NCI-H1048 (cell line): ENCODE measurements at places on chromosomes 16 and 17.

DNA sequence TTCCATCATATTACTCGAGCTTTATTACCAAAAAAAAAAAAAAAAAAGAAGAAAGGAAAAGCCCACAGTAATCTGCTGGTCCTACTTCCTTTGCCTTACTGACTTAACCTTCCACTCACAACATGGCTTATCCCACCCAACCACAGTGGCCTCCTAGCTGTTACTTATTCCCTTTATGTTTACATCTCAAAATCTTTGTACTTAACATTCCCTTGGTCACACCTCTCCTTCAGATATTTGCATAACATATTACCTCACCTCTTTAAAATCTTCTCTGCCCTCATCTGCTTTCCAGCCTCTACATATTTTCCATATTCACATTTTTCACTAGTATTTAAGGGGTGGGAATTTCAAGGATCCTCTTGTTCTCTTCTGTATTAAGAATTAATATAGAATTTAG is 327.0 kb upstream of the TBX2 start:
- no peak for DNase-seq

GRCh38 chr17:82238472-82239201 is 9.8 kb downstream of the SLC16A3 start:
- DNase-seq = no peak

GRCh38 chr17:74768763-74769114 is 7.4 kb downstream of the NAT9 start:
- no peak for DNase-seq

- DNase-seq = no peak
Observed at GRCh38 chr16:16973707-16974591, 496.8 kb downstream of the XYLT1 start.

- DNase-seq = no peak
Observed at GRCh38 chr16:77785373-77785764, 3.0 kb upstream of the VAT1L start.

GRCh38 chr17:12041312-12041711 is 20.6 kb downstream of the MAP2K4 start:
- no peak for DNase-seq

- DNase-seq = no peak
Observed at GRCh38 chr17:19533718-19534561, at the start of gene SLC47A1. TSS of gene SLC47A1 (plus strand) at chr17:19533854. CDS start at chr17:19533940, 86 bp downstream.

GRCh38 chr17:30520436-30520835 is 43.2 kb downstream of the GOSR1 start:
- no peak for DNase-seq

- no peak for DNase-seq
Observed at GRCh38 chr16:82082543-82083244, 47.6 kb downstream of the HSD17B2 start.

- DNase-seq = no peak
Observed at GRCh38 chr16:83682116-83682867, 125.5 kb upstream of the HSBP1 start.

- no peak for DNase-seq
Observed at GRCh38 chr16:3490911-3491629, 4.2 kb downstream of the C16orf90 start.

DNA sequence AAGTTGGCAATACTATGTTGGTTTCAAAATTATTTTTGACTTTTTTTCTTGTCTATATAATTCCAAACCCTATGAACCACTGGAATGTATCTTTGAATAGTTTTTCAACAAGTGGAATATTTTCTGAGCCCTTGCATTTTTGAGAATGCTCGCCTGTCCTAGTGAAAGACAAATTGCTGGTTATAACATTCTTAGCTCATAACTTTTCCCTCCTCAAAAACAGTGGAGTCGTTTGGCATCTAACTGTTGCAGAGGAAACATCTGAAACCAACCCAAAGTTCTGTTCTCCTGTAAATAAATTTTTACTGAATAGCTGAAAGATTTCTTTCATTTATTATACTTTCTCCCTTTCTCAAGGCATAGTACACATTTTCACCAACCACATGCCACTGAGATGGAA is 11.3 kb upstream of the COX10 start:
- no peak for DNase-seq

GRCh38 chr16:87421003-87421912 is 29.1 kb downstream of the MAP1LC3B start:
- DNase-seq = no peak

DNA sequence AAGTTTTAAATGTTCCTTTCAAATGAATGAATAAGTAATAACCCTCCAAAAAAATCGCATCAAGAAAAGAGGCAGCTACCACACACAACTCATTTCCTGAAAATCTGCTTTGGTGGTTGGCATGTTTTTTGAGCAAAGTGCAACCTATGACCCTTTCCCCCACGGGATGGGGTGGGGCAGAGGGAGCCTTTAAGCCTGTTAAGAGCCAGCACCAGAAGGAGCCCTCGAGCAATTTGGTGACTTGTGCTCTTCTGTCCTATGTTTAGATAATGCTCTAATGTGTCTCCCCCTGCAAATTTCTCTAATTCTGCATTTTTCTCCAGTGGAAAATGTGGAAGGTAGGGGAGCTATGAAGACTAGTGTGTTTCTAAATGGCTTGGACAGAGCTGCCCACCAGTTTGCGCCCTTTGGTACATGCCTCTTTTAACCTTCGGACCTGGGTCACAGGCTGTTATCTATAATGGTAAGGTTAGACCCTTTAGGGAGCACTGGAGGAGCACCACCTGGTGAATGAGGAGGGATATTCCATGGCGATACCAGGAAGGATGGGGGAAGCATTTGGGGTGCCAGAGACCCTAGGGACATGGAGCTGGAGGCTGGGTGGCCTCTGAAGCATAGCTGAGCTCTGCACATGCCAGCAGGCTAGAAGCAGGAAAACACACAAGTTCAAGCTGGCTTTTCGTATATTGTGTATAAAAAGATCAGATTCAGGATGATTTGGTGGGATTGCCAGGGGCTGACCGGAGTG is 1.6 kb downstream of the PYCARD start:
- no peak for DNase-seq

DNA sequence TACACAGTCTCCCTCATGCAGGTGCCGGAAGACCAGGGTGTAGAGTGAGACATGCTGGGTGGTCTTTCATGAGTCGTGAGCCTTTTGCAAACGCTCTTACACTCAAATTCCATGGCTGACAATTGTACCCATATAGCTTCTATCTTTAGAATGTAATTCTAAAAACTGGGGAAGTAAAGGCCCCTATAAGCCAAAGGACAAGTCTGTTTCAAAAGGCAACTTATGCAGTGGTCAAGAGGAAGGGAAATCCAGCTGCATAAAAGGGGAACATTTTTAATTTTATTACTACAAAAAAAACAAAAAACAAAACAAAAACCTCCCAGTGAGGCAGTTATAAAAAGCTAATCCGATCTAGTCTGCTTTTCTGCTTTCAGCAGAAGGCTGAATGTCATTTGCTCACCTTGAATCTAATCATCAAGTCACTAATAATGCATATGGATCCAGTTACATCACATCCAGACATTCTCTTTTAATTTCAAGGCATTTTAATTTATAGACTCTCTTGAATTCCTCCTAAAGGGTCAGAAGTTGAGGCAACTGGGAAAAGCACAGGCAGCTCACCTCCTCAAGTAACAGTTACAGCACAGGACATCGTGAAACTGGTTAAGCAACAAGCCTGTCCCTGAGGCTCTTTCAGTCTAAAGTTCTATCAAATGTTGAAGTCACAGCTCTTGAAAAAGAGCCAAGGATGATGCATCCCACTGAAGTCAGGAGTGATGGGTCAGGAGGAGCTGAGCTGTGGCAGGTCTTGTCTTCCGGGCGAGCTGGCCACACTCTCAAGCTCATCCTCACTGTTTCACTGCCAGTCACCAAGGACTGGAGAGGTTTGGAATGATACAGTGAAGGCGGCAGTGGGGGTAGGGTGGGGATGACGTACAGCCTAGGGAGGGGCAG is 99.7 kb downstream of the VPS53 start:
- DNase-seq = no peak

- no peak for DNase-seq
Observed at GRCh38 chr16:74224828-74225612, 71.6 kb upstream of the PSMD7 start.

- DNase-seq = no peak
Observed at GRCh38 chr17:35906926-35907637, 23.5 kb downstream of the RDM1 start.

- DNase-seq = no peak
Observed at GRCh38 chr16:49399594-49400364, 26.2 kb downstream of the C16orf78 start.

DNA sequence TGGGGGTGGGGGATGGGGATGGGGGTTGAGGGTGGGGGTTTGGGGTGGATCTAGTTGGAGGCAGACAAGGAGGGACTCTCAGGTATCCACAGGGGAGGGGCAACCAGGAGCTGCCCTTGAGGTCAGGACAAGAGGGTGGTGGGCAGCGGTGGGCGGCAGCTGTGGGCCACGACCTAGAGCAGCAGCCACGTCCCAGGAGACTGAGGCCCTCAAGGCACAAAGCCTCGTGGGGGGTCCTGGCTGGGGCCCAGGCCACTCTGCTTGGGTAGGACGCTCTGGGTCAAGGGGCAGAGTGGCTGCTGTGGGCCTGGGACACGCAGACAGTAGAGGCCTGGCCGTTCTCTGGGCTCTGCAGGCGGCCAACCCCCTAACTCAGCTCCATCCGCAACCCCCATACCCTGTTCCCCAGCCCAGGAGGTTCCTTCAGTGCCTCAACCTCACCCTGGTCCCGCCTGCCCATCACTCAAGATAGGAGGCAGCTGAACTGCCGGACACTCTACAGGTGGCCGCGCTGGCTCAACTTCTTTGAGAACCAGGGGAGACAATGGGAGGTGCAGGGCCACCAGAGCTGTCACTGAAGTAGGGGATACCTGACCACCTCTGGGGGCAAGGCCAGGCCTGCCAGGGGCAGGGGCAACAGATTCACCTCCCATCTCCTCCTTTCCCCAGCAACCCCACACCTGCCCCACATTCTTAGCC is 75.6 kb downstream of the ENGASE start:
- no peak for DNase-seq

- DNase-seq = no peak
Observed at GRCh38 chr17:13135506-13135905, 117.7 kb upstream of the ELAC2 start.

- no peak for DNase-seq
Observed at GRCh38 chr17:57106107-57106835, 21.2 kb downstream of the AKAP1 start.

DNA sequence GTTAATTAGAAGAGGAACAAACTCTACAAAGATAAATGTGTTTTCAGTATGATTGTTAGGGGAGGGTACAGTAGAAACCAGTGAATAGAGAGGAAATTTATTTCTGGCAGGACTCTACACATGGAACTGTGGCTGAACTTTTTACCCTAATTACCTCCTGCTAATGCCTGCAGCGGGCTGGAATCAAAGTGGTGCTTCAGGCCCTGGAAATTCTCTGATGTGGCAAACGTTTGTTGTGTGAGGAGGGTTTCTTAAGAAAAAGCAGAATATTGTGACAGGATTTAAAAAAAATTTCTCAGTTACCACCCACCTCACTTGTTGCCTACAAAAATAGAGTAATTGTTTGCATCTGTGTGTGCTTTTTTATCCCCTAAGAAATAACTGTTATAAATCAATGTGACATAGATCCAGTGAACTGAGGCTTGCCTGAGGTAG is 154.5 kb downstream of the BCAS3 start:
- no peak for DNase-seq

DNA sequence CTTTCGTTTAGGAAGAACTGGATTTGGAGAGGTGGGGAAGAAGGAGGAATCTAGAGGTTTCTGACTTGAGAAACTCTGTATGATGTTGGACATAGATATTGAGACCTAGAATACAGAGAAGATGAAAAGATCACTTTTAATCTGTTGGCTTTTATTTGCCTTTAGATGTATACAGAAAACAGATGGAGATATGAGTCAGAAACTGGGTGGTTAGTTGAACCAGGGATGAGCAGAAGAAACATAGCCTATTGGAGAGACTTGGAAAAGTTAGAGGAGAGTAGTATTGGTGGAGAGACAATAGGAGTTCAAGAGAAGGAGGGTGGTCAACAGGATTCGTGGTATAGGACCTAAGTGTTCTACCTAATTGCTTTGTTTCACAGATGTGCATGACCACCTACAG is 5.1 kb downstream of the PHAF1 start:
- DNase-seq = no peak

GRCh38 chr17:73316919-73317505 is 5.2 kb upstream of the CDC42EP4 start:
- DNase-seq = no peak

- no peak for DNase-seq
Observed at GRCh38 chr17:20935740-20936139, 107.1 kb downstream of the USP22 start.

GRCh38 chr16:54921206-54921824 is 9.3 kb upstream of the IRX5 start:
- DNase-seq = no peak

DNA sequence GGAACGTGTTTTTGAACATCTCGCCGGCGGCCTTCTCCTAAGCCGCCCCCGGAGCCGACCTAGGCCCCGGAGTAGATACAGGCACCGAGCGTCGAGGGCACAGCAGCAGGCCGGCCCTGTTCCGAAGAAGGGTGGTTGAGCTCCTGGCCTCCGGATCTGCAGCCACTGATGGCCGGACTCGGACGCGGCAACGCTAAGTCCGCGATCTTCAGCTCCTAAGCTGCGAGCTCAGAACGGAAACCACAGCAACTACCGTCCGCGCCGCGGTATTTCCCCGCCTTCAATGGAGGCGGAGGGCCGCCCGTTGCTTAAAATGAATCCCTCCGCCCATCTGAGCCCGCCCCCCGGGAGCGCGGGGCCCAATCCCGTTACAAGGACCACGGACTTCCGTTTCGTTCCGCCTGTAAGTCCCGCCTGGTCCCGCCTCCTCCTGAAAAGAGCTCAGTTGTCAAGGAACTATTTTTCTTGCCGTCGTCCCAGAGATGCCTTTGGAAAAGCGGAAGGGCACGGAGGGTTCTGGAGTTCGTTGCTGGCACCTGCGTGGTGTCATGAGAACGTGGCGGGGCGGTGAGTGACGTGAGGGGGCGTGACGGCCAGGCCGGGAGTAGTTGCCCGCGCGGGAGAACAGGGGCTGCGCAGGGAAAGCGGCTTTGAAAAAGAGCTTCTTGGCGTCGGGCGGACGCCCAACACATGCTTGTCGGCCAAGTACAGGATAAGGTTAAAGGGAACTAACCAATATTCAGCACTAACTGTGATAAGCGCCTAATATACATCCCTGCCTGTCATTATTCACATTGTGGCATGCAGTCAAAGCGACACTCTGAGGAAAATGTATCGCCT is at the start of gene CFAP20:
TSS of gene CFAP20 (minus strand) at position 285 of the 840 bp plus-strand sequence. CDS start at position 19, 266 bp downstream.
- DNase-seq = peak; percentile 86
